ENCODE measurements at places on chromosomes 6 and 20.

GRCh38 chr20:63594043-63594561, 20.1 kb upstream of the HELZ2 start:
- no peak for DNase-seq

GRCh38 chr20:40706977-40707582, 18.0 kb upstream of the MAFB start:
- no peak for DNase-seq

DNA sequence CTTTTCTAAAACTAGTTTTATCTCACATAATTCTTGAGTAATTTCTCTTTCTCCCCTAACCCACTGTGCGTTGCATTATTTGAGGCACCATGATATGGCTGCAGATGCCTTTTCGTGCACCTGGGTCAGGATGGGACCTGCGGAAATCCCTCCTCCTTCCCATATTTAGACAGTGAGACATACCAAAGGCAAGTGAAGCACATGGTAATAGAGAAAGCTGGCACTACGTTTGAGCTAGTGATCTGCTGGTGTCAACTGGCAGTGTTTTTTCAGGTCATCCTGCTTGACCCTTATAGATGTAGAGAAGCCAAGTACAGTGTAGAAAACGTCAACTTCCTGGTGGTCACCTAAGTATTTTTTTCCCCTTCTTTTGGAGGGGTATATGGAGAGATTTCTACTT, 71.7 kb downstream of the FOXO3 start:
- no peak for DNase-seq

GRCh38 chr6:33822575-33823395, 19.0 kb upstream of the MLN start:
- no peak for DNase-seq

- DNase-seq, result no peak
These were observed 46.3 kb upstream of the IYD start for GRCh38 chr6:150322466-150322871.

DNA sequence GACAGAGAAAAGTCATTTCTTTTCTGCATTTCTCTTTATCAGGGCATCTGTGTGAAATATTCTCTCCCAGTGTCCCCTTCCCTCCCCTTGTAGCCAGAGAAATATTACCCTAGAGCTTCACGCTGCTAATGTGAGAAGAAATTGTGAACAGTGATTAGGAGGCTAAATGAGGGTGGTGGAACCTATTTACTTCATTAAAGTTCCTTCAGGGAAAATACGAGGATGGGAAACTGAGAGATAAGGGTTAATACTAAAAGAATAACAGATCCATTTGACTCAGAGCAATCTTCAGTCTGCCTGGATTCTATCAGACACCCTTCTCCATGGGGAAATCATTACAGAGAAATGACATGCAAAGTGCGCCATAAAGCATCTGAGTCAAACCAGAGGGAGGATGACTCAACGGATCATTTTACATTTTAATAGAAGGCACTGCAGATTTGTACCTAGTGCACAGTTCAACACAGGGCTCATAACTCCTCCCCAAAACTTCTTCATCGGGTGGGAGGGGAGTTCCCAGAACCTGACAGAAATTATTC, 131.3 kb downstream of the GJA10 start:
- no peak for DNase-seq

- no peak for DNase-seq
These were observed 785 bp upstream of the THBD start for GRCh38 chr20:23050076-23050838.

All from stimulated activated CD4-positive, alpha-beta T cell treated with anti-CD3 and anti-CD28 coated beads, TNF-alpha, amount 100 ng/mL, for 48 hours (primary cell).